KBM-7 (cell line): ENCODE measurements at places on chromosomes 6 and 20.

- DNase-seq = no peak
Measured at GRCh38 chr6:130587778-130588520, 222.1 kb downstream of the TMEM200A start.

DNA sequence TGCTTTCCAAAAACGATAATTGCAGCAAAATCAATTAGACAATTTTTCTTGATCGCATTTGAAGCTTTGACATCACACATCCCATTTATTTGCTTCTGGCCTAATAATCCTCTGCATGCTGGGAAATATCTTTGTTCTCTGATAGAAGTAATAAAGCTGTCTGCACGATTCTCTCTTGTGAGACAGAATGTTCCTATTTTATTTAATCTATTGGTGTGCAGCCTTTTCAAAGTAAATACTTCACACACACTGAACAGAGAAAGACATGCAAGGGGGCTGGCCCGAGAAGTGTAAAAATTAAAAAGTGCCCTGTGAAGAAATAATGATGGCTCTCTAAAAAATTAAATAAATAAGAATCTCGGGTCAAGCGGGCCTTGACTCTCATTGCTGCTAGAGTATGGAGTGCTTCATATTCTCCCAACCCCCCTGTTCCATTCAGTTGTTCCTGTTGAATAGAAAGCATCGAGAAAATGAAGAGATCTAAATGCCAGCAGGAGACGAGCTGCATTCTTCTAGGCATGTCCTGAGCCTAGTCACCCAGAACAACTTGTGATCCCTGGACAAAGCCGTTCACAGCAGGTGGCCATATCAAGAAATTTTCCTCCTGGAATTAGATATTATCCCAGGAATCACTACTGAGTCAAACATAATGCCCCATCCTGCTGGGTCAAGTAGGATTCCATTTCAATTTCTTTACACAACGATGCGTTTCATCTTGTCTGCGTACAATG lies 625.9 kb upstream of the EPHA7 start:
- DNase-seq = no peak

DNA sequence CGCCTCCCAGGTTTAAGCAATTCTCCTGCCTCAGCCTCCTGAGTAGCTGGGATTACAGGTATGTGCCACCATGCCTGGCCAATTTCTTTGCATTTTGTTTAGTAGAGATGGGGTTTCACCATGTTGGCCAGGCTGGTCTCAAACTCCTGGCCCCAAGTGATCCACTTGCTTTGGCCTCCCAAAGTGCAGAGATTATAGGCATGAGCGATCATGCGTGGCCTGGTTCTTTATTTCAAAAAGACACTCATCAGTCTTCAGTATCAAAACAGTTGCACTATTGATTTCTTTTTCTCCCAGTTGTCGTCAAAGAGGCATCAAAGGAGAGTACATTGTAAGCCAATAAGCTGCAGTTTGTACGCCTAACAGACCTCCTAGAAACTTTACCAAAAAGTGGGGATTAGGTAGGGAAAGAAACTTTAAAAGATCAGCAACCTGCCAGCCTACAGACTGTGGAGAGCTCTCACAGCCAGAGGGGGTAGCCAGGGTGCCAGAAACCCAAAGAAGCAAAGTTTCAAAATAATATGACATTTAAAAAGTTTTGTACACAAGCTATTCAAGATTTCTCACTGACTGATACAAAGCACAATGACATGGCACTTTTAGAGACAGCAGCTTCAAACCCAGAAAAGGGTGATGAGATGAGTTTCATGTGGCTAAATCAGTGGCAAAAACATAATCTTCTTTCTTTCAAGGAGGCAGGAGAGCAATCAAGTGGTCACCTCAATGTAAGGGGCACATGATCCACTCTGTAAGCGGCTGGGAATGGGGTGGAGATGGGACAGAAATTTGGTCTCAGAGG lies 83.0 kb upstream of the RALY start:
- DNase-seq = no peak

- no peak for DNase-seq
Measured at GRCh38 chr20:4261333-4262284, 246.3 kb upstream of the RNF24 start.

- DNase-seq = no peak
Measured at GRCh38 chr20:44115762-44116644, 71.0 kb downstream of the JPH2 start.

DNA sequence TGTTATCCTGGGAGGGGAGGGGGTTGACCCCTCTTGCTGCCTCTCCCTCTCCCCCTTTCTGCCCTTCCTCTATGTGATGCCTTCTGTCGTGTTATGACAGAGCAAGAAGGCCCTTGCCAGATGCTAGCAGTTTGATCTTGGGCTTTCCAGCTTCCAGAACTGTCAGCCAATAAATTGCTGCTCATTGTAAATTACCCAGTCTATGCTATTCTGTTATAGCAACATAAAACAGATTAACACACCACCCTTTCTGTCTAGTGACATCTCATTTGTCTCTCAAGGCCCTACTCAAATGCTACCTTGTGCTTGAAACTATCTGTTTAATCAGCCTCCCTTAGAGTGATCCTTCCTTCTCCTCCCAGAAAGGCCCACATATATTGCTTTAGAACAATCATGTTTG lies 16.4 kb upstream of the MAP3K4 start:
- DNase-seq = no peak

DNA sequence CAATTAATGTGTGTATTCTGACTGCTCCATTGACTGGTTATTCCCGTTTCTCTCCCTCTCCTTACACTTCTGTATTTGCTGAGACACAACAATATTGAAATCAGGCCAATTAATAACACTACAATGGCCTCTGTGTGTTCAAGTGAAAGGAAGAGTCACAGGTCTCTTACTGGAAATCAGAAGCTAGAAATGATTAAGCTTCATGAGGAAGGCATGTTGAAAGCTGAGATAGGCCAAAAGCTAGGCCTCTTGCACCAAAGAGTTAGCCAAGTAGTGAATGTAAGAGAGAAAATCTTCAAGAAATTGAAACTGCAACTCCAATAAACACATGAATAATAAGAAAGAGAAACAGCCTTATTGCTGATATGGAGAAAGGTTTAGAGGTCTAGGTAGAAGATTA lies 489.5 kb upstream of the CITED2 start:
- no peak for DNase-seq

DNA sequence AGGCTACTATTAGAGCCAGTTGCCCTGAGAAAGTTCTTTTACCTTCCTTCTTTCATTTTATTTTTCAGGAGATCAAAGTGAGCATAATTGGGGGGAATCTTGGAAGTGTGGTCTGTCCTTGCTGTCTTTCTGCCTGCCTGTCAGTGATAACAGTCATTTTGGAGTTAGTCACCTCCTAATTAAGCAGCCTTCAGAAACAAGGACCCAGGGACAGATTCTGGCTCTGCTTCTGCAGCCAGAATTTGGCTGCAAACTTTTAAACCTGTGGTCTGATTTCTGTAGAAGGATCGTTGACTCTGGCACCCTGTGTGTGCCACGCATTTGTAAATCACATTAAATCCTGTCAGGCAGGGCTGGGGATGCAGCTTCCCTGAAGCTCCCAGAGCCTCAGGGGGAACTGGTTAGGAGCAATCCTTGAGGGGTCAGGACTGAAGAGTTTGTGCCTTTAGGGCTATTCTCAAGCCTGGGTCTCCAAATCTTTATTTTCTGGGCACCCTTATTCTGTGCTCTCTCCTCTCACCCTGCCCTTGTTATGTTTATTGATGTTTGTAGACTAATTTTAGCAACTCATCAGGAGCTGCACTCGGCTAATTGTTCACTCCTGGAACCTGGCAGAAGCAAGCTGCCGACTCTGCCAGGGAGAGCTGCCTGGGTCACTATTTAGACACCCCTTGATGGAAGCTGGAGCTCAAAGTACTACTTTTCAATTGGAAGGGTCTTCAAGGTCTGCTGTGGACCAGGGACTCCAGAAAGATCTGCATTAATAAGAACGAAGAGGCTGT lies 6.8 kb downstream of the NOX3 start:
- no peak for DNase-seq

DNA sequence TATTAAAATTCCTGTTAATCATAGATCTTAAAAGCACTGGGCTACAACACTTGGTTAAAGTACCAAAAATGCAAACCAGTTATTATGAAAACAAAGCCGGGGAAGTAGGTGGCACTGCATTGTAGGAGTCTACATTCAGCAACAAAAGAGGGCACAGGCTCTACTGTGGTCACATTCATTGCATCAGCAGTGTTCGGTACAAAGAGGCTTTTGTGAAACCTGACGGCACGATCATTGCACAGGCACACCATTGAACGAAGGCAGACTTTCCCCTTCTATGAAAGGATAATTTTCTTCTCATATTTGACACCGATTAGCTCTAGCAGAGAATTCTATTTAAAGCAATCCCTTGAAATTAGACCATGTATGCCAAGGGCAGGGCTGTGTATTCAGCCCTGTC lies 44.6 kb upstream of the AGPAT4 start:
- no peak for DNase-seq

DNA sequence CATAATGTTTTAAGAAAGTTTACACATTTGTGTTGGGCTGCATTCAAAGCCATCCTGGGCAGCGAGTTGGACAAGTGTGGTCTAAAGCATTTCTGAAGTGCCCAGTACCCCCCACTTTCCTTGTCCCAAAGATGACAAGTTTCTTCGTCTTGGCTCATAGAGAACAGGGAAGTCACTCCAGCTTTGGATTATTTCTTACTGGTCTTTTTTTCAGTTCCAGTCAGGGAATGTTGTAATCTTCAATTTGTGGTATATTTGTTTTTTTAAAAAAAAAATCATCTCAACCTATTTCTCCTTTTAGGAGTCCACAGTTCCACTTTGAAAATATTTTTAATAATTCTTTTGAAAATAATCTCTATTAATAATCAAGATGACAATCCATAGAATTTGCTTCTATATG lies 34.0 kb downstream of the SLX4IP start:
- no peak for DNase-seq

GRCh38 chr6:37209461-37210205 lies 39.7 kb downstream of the PIM1 start:
- DNase-seq = no peak

DNA sequence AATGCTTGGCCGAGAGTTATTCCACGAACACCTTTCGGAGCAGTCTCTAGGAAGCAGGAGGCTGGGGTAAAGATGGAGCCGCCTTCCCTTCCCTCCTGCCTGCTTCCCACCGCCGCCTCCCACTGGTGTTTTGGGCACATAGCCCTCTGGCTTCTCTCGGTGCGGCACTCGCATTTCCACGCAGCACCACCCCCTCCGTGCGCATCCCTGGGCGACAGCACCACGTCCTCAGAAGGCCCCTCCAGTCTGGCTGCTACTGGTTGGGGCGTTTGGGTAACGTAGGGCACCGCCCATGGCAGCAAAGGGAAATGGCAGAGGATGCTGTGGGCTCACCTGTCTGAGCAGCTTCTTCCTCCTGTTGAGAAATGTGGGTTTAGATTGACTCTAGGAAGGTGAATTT lies 2.4 kb downstream of the COL20A1 start:
- no peak for DNase-seq

- no peak for DNase-seq
Measured at GRCh38 chr6:36999061-36999750, 6.2 kb upstream of the FGD2 start.

DNA sequence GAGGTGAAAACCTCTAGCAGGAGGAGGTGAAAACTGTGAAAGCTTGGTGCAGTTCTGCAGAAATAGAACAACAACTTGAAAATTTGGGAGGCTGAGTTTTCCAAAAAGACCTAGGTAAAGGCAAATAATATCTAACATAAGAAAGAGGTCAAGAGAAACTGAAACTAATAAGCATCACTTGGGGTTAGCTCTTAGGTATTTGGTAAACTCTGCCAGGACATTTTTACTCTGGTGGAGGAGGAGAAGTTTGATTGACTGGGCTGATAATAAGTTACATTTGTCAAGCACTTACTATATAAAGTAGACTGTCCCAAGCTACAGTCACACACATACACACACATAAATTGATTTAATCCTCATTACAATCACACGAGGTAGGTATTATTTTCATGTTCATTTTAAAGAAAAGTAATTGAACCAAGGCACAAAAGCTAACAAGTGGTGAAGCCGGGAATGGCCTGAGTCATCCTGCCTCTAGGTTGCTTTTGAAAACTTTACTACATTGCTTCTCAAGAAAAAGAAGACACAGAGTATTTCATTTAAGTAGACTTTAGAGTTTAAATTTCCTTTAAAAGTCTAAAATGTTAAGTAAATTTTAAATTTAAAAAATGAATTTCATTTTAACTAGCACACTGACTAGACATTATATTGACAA lies 275.5 kb downstream of the PTPRK start:
- DNase-seq = no peak

- DNase-seq = no peak
Measured at GRCh38 chr20:42461965-42462593, 727.6 kb downstream of the PTPRT start.

GRCh38 chr6:35474942-35475570 lies 6.9 kb downstream of the RPL10A start:
- no peak for DNase-seq

GRCh38 chr6:158503846-158504245 lies 56.0 kb upstream of the TMEM181 start:
- DNase-seq = no peak

GRCh38 chr6:139628270-139628669 lies 253.8 kb upstream of the CITED2 start:
- peak; percentile 28 for DNase-seq

DNA sequence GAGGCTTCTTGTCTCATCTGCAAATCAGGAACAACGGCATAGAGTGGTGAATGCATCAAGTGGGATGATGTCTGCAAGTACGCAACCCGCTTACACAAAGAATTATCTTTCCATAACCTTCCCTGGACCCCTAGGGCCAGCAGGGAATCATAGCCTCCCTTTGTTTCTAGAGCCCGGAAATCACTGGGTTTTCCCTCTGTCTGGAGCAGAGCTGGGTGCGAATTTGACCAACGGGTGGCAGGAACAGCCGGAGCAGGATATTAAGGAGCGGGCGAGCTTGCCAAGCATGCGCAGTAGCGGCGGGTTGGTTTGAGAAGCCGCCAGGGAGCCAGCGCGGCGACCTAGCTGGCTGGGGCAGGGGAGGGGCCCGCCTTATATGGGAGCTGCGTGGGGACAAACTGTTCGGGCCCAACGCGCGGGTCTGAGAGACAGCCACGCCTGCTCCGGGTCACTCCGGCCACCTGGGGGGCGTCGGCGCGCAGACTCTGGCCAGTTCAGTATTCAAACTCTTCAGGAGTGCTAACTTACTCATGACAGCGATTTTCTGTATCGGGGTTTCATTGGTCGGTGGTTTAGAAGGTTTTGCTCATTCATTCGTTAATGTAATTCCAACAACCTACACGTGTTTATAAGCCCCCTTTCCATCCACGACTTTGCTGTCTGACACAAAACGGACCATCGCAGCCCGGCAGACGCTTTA lies 1.6 kb upstream of the KIF16B start:
- peak; percentile 91 for DNase-seq

DNA sequence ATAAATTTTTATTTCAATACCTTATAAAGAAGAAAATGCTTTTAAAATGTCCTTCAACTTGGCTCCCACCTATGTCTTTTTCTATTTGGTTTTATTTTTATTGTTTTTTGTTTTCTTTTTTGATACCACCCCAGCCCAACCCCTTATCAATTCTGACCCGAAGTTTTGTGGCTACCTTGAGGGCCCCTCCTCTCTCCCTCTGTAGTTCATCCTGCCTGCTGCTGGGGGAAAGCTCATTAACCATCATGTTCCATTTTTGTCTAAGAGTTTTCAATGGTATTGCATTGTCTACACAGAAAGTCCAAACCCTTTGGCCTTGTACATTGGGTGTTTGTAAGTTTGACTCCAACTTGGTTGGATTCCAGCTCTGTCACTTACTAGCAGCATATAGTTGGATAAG lies 5.3 kb upstream of the CSNK2A1 start:
- no peak for DNase-seq

- DNase-seq = no peak
Measured at GRCh38 chr6:33505548-33506370, 51.4 kb downstream of the ZBTB9 start.

GRCh38 chr6:132715204-132715603 lies 1.3 kb upstream of the VNN1 start:
- DNase-seq = peak; percentile 33
